Testis (tissue), 5 donors: ENCODE measurements at places on chromosomes 11 and 22. TPM values are rescaled to one million over a fixed set of nuclear protein-coding genes. Genes with fewer than 3 reads are reported as not detected.

GRCh38 chr11:75241036-75241905 is 697 bp downstream of the TPBGL start:
- peak; percentile 86 for DNase-seq

DNA sequence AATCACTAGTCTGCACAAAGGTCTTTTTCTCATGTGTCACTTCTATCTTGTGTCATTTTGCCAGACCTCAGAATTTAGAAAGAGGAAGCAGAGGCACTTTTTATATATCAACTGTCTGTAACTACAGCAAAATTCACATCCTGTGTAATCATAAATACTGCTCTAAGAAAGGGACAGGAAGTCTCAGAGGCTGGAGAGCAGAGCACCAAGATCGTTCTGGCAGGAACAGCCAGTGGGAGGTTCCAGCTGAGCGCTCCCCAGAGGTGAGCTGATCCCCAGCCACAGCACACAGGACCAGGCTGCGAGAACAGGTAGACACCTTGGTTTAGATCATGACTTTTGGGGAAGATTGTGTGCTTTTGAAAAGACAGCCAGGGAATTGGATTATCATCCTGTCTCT is at the start of gene MS4A7:
TSS of gene MS4A7 (plus strand) at position 179 of the 400 bp plus-strand sequence. CDS start 4,610 bp downstream, outside the sequence.
- peak; percentile 24 for DNase-seq

The PLAAT5 gene
- total RNA-seq = 60.6 TPM

DNA sequence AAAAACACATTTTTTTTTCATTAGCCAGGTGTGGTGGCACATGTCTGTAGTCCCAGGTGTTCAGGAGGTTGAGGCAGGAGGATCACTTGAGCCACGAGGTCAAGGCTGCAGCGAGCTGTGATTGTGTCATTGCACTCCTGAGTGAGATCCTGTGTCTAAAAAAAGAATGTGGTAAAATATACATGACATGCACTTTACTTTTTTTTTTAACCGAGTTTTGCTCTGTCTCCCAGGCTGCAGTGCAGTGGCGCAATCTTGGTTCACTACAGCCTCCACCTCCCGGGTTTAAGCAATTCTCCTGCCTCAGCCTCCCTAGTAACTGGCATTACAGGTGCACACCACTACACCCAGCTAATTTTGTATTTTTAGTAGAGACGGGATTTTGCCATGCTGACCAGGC is 22.5 kb upstream of the CLDN5 start:
- DNase-seq = no peak

DNA sequence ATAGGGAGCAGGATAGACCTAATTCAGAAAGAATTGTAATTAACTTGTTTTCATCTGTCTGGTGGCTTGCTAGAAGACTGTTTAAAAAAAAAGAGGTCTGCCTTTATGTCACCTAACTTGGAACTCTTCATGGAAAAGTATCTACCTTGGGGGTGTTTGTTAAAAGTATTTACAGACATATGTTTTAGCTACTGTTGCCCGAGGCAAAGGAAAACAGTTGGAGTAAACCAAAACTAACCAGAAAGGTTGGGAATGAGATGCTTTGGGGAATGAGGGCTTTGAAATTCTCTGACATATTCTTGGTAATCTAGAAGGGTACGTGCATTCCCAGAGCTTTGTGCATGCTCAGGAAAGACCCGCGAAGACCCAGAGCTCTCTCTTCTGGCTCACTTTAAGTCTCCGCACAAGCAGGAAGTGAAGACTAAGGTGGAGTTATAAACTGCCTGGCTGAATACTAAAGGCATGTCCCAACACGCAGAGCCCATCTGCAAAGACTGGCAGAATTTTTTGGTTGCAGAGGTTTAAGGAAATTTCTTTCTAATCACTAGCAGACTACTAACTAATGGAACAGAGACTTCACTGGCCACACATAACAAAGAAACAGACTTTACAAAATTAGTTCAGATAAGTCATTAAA is 33.2 kb downstream of the HIKESHI start:
- DNase-seq = no peak

DNA sequence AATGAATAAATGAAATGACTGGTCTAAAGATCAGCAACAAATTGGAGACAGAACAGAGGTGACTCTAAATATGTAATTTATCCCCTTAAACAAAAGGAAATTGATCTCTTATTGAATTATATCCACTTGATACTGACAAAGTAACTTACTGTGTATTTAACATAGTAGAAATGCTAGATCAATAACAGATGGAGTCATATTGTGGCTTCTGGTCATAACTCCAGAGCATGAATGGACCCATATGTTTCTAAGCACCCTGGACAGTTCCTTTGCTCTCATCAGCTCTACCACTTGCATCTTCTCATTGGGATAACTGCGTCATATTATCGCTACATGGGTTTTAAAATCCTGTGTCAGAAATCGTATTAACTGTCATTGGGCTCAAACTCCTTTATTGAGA is 222.3 kb downstream of the ETS1 start:
- DNase-seq = no peak

DNA sequence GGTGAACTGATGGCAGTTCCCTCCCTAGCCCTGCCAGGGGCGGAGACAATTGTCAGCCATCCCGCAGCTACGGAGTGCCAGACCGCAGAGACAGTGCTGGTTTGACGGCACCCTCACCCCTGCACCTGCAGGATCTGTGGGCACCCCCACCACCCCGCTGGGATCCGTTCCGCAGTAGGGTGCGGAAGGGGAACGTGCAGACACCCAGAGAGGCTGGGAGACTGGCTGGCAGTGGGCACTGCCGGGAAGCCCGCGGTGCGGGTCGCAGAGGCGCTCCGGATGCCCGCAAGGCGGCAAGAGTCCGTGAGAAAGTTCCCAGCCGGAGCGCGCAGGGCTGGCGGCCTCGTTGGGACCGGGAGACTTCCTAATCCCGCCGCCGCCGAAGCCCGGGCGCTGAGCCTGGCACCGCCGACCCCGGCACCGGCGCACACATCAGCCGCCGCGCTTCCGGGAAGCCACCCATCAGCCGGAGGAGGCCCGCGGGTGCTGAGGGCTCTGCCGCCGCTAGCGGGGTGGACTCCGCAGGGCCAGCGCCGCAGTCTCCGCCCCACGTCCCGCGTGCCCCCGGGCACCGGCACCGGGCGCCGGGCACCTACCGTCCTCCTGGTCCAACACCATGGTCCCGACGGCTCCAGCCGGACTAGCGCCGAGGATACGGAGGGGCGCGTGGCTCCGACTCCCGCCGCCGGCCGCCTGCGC is 4.3 kb upstream of the LMO1 start:
- no peak for DNase-seq

DNA sequence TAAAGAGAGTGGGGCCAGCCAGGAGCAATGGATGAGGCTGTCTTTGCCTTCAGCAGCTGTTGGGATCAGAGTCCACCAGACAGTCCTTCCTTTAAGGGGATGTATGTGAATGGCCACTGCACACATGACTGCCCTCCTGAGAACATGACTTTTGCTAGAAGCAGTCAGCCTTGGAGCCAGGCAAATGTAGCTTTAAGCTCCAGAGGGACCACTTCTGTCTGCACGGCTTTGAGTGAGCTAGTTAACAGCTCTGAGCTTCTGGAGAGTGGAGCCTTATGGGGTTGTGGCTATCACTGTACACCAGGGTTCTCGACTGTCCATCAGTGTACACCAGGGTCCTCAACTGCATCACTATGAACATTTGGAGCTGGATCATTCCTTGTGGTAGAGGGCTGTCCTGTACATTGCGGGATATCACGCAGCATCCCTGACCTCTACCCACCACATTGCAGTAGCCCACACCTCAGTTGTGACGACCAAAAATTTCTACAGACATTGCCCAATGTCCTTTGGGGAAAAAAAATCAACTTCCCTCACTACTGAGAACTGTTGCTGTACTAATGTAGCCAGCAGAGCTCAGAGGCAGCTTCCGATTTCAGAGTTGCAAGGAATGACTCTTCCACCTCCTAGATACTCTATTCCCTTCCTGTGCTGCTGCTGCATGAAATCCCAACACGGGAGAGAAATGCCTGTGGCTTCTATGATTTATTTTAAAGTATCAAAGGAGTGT is 169.4 kb downstream of the MYO18B start:
- no peak for DNase-seq

DNA sequence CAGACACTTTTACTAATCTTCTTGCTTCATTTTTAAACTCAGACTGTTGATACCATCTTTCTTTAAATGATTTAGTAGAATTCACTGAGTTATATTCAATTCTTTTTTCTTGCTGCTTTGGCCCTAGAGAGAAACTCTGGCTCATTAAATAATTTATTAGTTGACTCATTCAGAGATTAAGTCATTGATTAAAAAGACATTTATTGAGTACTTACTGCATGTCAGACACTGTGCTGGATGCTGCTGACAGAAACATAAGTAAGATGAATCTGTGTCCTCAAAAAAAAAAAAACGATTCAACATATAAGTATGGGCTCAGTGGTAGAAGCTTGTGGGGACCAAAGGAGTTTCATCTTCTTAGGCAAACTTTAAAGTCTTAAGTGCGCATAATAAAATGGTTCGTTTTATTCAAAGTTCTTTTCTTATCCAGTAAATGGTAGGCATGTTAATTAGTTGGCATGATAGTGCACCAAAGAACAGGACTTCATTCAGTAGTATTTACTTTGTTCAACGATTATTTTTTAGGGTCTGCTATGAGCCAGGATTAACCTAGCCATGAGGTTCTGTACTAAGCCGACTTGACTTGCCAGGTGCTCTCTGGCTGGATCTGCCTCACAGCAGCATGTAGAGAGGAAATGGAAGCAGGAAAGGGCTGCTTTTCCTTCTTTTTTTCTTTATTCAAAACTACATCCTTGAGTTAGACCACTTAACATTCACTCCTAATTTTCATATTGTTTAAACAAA is 281.0 kb upstream of the CTSC start:
- no peak for DNase-seq

The SOX6 gene
- 74.0 TPM for total RNA-seq

The DERL3 gene
- total RNA-seq = 14.9 TPM

- DNase-seq = peak; percentile 85
Observed at GRCh38 chr11:35943713-35944502, at the start of gene LDLRAD3. LDLRAD3 (plus strand) TSS chr11:35944062; CDS start chr11:35944099, 37 bp downstream.

The CD3D gene
- not detected for total RNA-seq

- no peak for DNase-seq
Observed at GRCh38 chr11:27468209-27468994, 4.2 kb downstream of the LGR4 start.

The KRTAP5-2 gene
- total RNA-seq = not detected

The ENTHD1 gene
- total RNA-seq = 12.0 TPM

- no peak for DNase-seq
Observed at GRCh38 chr11:464316-464715, 14.2 kb downstream of the PTDSS2 start.

DNA sequence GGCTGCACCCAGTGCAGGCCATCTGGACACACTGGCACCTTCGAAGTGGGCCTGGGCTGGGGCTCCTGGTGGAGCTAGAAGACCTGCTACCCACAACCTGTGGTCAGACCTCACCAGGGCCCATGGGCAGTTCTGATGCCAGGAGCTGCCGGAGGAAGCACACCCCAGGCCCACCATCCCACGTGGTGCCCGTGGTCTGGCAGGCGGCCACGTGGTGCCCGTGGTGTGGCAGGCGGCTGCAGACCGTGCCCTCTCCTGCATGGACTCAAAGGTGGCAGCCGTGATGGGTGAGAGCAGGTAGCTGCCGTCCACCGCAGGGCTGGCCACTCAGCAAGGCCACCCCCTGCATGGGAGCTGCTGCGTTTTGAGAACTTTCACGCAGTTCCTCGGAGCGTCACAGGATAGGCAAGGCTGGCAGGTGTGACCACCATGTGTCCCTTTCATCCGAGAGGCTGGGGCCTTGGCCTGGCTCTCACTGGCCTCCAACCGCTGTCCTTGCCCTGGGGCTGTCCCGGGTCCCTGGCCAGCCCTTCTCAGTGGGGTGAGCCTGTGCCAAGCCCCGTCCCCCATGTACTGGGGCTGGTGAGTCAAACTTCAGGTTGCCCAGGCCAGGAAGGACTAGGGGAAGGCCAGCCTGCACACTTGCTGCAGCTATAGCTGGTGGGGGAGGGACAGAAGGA is 3.9 kb upstream of the IL17REL start:
- DNase-seq = no peak

The DDX25 gene
- 53.8 TPM for total RNA-seq

The SCN4B gene
- total RNA-seq = 1.9 TPM

- no peak for DNase-seq
Observed at GRCh38 chr11:60563553-60564235, 48.5 kb downstream of the MS4A13 start.

DNA sequence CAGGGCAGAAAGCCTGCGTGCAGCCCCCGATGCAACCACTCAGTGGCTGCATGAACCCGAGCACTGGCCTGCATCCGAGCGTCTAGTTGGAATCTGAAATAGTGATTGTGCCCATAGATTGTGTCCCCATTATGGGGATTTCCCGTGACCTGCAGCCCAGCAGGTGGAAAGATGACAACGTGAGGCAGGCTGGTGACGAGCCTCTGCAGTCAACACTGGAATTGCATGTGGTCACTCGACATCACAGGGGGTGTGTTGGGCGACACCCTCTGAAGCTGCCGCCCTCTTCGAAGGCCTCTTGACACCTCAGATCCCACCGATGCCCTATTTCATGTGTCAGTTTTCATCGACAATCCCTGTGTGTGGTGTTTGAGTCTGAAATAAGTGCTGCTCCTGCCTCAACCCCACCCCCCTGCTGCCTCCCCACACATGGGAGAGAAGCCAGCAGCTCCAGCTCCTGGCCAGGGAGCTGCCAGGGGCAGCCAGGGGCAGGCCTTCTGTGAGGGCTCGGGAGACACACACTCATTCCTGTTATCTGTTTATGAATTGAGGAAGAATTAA is 172.0 kb upstream of the B3GAT1 start:
- DNase-seq = no peak

DNA sequence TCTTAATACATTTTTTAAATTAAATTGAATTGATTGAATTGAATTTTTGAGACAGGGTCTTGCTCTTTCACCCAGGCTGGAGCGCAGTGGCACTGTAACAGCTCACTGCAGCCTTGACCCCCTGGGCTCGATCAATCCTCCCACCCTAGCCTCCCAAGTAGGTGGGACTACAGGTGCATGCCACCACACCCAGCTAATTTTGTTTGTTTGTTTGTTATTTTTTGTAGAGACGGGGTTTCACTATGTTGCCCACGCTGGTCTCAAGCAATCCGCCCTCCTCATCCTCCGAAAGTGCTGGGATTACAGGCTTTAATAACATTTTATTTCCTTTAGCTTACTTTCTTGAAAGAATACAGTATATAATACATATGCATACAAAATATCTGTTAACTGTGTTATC is 226.9 kb downstream of the BUD13 start:
- DNase-seq = no peak

- no peak for DNase-seq
Observed at GRCh38 chr11:27118949-27119348, 78.3 kb downstream of the BBOX1 start.

GRCh38 chr11:1130276-1131032 is 27.3 kb upstream of the MUC5AC start:
- DNase-seq = no peak
